ENCODE measurements at places on chromosomes 16 and 17.

- DNase-seq: no peak
Measured at GRCh38 chr17:81578038-81578441, 25.9 kb upstream of the FAAP100 start.

DNA sequence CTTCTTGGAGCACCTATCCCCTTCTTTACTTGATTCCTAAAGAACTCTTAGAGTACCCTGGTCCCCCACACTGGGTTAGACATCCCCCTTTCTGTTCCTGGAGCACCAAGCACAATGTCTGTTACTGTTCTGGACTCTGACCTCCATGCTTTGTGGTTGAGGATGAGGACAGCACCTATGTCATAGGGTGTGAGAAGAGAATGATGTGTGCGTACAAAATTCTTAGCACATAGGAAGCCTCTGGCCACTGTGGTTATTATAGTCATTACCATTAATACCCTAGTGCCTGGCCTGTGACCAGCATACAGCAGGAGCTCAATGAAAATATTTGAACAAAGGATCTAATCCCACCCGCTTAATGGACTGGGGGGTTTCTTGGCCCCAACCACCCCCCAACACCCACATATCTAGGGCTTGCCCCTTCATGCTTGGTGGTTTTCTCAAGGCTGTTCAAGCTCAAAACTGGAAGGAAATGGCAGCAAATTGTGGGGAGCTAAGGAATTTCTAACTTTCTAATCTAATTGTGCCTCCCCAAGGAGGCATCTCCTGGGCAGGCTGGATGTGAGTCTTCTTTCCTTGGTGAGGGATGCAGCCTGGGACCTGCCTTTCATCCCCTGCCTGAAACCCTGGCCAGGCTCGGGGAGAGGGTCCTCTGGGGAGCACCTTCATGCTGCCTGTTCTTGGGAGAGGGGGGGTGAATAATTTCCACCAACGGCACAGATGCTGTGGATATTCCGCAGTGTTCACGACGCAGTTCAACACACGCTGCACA lies 1.5 kb upstream of the CMIP start:
- no peak for DNase-seq

GRCh38 chr17:7557147-7557764 lies 1.3 kb upstream of the TNFSF13 start:
- DNase-seq: no peak

GRCh38 chr16:27634779-27635178 lies 84.8 kb downstream of the KATNIP start:
- no peak for DNase-seq

DNA sequence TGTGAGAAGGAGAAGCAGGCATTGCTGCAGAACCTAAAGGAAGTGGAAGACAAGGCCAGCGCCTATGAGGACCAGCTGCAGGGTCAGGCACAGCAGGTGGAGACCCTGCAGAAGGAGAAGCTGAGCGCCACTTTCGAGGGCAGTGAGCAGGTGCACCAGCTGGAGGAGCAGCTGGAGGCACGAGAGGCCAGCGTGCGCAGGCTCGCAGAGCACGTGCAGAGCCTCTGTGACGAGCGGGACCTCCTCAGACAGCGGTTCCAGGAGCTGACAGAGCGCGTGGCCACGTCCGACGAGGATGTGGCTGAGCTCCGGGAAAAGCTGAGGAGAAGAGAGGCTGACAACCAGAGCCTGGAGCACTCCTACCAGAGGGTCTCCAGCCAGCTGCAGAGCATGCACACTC lies 41.5 kb downstream of the PLD6 start:
- DNase-seq: no peak

DNA sequence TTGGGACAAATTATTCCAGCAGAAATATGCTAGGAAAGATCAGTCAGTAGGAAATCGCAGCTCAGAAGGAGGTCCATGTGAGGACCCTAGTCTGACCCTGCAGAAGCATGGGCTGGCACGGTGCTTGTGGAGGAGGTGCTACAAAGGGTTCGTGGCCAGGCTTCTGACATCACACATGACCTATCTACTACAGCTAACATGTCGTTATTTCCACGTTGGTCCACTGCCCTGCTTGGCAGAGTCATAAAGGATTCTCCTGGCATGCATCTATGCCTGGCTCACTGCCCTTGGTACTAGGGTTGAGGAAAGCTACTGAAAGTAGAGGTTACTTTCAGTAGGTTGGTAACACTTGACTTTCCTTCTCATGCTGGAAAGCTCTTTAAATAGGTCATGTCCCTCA lies 118.1 kb upstream of the SHISA6 start:
- no peak for DNase-seq

- DNase-seq: no peak
Measured at GRCh38 chr16:66538910-66539309, 11.0 kb downstream of the TK2 start.

DNA sequence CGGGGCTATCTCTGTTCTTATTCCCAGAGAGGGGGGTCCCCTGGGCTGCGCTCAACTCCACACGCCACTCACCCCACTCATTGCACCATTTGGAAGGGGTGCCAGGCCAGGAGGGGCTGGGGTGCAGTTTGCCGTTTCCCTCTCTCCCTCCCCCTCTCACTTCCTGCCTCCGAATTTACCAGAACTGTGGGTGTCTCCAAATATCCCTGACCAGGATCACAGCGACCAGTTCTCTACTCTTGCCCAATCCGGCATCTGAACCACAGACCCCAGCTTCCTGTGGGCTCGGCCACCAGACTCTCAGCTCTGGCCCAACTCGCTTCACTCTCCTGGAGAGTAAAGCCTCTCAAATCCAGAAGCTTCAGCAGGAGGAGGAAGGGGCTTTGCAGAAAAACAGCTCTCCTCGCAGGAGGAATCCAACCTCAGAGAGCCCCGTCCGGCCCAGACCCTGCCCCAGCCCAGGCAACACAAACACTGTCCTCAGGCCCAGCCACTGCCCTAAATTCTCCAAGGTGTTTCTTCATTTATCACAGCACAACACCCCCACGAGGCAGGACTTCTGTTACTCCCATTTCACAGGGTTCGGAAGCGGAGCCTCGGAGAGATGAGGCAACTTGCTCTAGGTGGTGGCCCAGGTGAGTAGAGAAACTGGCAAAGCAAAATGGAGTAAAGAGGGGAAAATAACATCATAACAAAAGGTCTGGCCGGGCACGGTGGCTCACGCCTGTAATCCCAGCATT lies 423 bp upstream of the ASGR2 start:
- DNase-seq: no peak

GRCh38 chr17:30344283-30345088 lies 10.6 kb upstream of the TMIGD1 start:
- DNase-seq: no peak

GRCh38 chr17:78127239-78127887 lies 1.2 kb downstream of the TMC6 start:
- DNase-seq: peak; percentile 81

DNA sequence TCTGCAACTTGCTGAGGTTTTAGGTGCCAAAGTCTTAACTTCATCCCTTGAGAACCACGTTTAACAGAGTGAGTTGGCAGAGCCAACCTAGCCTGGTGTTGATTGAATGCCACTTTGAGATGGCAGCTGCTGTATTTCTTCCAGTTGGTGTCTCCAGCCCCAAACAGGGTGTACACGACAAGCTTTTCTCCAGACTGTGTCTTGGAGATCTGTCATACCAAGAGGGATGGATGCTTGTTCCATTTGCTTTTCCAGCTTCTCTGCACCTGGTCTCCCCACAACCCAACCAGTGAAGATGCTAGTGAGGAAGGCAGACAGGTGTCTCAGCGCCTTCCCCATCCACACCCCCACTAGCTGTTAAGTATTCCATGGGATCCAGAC lies 141.1 kb upstream of the HS3ST2 start:
- DNase-seq: no peak

DNA sequence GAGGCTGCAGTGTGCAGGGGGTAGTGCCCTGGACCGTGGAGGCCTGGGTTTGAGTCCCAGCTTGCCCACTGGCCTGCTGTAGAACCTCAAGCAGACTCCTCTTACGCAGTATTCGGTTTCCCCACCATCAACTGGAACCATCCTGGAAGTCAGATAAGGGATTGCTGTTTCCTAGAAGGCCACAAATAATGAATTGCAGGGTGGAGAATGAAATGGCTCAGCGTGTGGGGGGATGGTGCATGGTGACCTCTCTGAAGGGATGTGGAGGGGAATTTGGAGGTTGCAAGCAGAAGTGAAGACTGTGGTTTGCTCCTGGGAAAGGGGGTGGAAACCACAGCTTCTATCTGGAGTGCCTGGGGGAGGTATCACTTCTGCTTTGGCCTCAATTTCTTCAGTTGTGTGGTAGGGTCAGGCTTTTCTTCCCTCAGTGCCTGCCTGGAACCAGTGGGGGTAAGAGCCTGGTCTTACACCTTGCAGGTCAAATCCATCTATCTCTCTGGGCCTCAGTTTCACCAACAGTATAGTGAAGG lies 1.7 kb downstream of the ADGRG5 start:
- DNase-seq: peak; percentile 40

DNA sequence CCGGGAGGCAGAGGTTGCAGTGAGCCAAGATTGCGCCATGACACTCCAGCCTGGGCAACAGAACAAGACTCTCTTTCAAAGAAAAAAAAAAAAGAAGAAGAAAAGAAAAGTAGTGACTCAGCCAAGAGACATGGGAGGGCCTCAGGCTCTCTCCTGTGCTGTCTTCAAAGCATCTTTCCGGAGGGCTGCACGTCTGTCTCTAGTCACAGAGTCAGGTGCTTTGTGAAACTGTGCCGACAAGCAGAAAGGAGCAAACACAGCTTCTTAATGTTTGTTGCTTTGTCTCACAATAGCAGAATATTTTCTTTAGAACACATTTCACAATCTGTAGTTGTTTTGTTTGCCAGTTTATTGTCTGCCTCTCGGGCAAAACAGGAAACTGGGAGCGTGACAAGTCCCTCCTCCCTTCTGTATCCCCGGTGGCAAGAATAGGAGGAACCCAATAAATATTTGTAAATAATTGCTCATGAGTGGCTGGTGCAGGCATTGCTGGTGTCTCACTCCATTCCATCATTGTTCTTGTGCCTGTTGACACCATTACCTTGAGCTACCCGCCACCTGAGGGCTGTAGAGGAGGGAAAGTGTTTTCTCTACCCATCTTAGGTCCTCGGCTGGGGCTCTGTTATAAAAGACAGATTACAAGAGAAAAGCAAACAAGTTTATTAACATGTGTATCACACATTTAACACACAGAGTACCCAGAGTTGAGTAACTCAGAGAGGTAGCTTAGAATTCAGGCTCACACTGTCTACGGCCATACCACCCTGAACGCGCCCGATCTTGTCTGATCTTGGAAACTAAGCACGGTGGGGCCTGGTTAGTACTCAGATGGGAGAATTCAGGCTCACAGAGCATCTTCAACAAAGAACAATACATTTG lies 5.5 kb downstream of the GAST start:
- no peak for DNase-seq

GRCh38 chr16:89052890-89053724 lies 40.5 kb upstream of the ACSF3 start:
- peak; percentile 29 for DNase-seq

- no peak for DNase-seq
Measured at GRCh38 chr17:51736356-51736755, 422.2 kb downstream of the CA10 start.

DNA sequence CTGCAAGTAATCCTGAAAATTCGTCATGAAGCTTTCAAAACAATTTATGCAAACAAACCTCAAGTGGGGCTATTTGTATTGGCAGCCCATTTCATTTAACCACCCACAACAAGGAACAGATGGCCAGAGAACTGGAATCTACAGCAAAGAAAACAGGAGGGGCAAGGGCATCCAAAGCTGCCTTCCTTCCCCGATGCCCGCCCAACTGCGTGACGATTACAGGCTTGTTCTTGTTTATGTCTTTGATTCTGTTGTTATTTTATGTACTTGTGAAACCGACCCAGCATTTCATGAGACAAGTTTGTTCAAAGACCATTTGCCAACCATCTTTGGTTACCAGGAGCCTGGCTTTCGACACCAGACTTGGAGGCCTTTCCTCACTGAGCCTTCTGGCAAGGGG lies 59.1 kb upstream of the IRX6 start:
- no peak for DNase-seq

DNA sequence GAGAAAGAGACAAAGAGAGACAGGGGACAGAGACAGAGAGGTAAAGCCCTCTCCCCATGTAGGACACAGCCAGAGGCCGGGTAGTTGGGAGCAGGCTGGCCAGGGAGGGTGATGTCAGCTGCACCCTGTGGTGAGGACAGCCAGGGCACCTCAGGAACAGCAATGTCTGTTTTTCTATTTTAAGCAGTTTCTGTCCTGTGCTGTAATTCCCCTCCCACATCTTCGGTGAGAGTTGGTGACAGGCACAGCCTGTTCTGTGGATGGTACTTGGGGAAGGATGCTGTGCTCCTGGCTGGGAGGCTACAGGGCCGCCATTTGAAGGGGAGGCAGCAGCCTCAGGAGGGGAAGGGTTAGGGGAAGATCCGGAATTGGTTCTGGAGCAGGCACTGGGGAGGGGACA lies 163.5 kb downstream of the SDK2 start:
- no peak for DNase-seq

- DNase-seq: no peak
Measured at GRCh38 chr17:76869496-76870376, 1.5 kb downstream of the MGAT5B start.

DNA sequence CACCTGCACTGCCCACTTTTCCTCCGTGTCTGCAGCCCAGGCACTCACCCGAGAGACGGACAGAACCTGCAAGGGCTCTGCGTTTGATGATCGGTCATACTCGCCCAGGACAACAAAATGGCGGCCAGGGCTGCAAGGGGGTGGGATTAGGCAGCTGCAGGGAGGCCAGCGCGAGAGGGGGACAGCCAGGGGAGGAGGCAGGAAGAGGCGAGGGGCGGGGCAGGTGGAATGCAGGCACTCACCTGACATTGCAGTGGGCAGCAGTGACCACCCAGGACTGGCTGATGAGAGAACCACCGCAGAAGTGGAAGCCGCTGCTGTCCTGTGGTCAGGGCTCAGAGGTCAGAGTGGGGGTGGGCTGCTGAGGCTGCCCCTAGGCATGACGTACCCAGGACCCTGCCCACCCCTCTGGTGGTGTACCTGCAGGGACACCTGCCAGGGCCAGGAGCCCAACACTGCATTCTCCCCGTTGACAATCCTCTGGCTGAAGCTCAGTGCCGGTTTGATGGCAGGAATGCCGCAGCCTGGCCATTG lies 917 bp downstream of the CTRL start:
- DNase-seq: no peak

DNA sequence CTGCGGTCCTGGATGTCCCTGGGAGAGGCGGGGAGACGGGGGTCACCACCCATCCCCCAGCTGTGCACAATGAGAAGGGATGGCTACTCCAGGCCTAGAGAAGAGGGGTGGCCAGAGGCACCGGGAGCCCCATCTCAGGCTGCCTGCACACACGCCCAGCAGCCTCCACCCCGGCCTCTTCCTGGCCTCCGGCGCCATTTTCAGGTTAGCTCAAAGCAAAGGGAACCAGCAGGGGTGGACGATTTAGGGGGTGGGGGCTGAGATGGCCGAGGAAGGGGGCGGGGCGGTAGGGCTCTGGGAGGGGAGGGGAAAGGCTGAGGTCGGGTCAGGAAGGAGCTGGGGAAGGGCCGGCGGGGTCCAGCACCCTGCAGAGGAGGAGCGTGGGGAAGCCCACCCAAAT lies 42.8 kb downstream of the SRCIN1 start:
- no peak for DNase-seq

DNA sequence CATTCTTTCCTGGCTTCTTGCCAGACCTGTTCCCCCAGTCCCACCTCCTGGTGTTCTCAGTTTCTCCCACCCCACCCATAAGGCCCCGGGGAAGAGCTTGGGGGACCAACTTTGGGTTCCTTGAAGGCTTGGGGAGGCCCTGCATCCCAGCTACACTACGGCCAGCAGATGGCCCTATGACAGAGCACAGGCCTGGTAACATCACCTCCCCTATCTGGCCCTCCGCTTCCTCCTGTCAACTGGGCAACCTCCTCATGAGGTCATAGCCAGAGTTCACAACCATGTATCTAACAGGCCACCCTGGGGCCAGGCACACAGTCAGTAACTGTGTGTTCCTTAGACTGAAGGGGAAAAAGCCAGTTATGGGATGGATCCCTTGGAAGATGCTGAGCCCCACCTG lies 31.4 kb downstream of the MYO15A start:
- DNase-seq: no peak
